ACHN (cell line): ENCODE measurements at places on chromosomes 4 and X.

DNA sequence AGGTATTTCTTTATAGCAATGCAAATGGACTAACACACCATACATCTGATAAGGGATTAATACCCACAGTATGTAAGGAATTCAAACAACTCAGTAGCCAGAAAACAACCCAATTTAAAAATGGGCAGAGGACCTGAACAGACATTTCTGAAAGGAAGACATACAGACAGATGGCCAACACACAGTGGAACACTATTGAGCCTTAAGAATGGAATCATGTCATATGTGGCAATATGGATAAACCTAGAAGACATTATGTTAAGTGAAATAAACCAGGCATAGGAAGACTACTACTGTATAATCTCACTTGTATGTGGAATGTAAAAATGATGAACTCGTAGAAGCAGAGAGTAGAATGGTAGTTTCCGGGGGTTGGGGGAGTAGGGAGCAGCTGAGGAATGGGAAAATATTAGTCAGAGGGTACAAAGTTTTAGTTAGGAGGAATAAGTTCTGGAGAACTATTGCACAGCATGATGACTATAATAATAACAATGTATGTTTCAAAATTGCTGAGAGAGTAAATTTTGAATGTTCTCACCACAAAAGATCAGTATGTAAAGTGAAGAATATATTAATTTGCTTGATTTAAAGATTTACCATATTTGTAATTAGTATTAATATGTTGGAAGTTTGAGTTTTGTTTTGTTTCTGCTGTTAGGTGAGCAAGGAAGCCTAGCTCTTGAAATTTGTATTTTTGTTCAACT, 25.2 kb downstream of the WDR44 start:
- DNase-seq = no peak

GRCh38 chr4:72886602-72887001, 182.9 kb downstream of the COX18 start:
- peak; percentile 42 for DNase-seq

DNA sequence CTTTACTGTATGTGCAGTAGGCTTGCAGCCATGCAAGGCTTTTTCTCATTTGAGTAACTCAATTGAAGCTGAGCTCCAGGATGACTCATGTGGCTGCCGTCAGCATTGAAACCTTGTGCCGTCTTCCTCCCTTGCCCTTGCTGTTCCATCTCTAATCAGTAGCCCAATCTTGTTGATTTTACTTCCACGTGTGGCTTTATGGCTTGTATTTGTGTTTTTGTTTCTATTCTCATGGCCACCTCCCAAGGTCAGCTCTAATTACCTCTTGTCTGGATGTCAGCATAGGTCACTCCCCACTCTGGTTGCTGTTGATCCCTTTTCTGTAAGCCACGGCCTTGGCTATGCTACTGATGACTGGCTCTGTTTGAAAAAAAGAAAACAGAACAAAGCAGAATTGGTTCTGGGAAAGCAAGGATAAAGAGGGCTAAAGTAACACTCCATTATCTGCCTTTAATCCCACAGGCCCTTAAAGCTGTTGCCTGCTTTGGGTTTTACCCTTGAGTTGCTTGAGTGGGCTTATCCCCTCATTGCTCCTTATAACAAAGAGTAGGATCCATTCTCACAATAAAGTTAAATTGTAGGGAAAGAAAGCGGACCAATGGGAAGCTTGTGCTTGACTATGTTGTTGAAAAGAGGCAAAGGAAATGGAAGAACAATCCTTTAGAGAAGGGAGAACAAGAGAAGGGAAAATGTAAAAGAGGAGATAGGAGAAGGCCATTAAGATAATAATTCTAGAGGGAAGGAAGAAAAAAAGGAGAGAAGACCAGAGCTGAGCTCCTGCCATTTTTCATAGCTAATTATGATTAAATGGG, 173.9 kb upstream of the PGRMC2 start:
- peak; percentile 61 for DNase-seq

DNA sequence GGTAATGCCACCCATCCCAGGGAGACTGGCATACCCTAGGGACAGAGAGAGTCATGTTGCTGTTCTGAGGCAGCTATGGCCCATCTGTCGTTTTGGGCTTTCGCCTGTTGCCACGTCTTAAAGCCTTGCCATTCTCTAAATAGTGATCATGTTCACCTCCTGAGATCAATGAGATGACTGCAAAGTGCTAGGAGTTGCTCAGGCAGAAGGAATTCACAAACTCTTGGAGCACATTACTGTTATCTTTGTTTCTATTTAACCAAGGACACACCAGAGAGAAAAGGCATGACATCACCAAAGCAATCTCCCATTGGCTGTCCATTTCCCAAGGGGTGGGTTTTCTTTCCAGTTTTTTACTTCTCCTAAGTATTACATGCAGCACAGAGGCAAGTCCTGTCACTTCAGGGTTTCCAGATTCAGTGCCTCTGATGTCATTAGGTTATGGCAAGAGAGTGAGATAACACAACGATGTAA, 37.1 kb upstream of the SETD7 start:
- peak; percentile 44 for DNase-seq

DNA sequence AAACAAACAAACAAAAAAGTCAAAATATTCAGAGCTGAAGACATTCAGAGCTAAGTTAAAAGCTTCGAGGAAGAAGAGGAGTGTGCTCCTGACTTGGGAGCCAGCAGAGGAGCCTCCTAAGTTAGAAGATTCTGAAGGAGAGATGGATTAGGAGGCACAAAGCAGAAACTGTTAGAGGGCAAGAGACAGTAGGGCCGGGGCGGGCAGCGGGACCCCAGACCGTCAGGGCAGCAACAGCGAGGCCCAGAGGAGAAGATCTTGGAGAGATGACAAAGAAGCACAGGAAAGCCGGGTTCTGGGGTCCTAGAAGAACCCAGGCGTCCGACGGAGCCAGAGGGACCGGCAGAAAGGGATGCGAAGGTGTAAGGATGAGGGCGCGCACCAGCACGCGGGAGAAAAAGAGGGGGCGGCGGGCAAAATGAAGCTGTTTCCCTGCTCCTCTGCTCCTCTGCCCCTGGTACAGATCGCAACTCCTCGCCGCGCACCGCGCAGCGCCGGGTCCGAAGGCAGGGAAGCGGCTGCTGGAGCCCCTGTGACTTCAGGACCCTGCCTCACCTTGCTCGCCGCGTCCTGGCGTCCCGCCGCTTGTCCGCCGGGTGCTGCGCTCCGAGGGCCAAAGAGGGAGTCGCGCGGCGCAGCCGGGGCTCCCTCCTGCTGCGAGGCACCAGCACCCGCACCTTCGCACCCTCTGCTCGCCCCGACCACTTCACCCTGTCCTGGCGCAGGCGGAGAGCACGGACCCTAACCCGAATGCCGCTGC, 477 bp downstream of the KLHL13 start:
- DNase-seq = no peak

DNA sequence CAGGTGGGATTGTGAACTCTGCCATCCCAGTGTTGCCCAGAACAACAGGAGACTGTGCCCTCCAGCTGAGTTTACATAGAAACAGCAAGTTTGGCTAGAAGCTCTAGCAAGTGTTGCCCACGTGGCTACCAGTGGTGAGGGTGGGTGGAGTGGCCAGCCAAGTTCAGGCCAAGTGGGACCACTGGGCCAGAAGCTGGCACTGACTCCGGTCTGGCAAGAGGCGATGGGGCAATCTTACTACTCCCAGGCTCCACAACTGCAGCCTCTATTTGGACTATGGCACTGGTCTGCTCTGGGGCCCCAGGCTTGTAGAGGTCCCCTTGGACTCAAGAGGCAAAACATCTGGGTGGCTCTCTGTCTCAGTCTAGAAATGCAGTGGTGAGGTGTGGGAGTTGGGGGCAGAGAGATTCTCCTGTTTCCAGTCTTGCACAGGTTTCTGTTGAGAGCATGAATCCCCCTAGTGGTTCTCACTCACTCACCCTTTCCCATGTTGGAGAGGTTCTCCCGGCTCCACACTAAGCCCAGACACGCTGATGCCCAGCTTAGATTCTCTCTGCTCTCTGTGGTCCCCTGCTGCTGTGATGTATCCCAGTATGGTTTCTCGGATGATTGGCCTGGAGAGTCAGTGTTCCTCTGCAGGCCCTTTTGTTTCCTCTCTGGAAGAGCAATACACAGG, 615.3 kb downstream of the PDHA2 start:
- DNase-seq = no peak
